Tongue (tissue), 3 donors: ENCODE measurements at places on chromosomes 5 and 9. TPM values are rescaled to one million over a fixed set of nuclear protein-coding genes. Genes with fewer than 3 reads are reported as not detected.
A peak's percentile ranks its signal among the peaks of the same experiment; 100 is the strongest.

GLIPR2 gene
- 49.3 TPM for total RNA-seq

LCN15 gene
- not detected for total RNA-seq

PCDHB2 gene
- total RNA-seq: 4.4 TPM

FOCAD gene
- total RNA-seq: 69.5 TPM

RAI14 gene
- total RNA-seq: 42.6 TPM

DMRT3 gene
- not detected for total RNA-seq

IL33 gene
- total RNA-seq: 21.3 TPM

ADAMTS12 gene
- total RNA-seq: 28.7 TPM

LCN1 gene
- 373 TPM for total RNA-seq

ACTL7B gene
- total RNA-seq: not detected

SLC23A1 gene
- total RNA-seq: not detected

ANKRD34B gene
- not detected for total RNA-seq

TRIM52 gene
- total RNA-seq: 8.0 TPM

- DNase-seq: no peak
Observed at GRCh38 chr5:142601432-142601831, 84.5 kb downstream of the FGF1 start.

DNA sequence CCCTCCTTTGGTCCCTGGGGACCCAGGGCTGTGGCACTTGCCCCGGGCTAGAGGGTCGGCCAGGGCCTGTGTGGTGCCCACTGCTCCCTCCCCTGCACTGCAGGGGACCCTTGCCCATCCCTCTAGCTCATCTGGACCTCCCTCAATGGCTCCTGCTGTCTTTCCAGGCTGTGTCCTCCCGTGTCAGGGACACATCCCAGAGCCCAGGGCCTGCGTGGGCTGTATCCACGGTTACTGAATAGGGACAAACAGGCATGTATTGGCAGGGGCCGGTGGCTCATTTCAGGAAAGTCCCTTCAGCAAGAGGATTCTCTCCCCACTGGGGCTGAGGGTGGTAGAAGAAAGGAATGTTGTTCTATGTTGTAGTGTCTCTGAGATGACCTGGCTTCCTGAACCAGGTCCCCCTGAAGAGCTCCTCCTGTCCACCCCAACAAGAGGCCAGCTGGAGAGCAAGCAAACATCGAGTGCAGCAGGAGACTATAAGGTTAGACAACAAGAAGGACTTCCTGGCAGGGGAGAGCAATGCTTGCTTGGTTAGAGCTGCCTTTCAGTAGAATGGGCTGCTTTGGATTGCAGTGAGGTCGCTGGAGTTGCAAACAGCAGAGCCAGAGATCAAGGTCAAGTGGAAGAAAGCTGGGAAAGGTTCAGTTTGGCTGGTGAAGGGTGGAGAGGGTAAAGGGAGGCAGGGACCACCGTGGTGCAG, 1.0 kb upstream of the CRB2 start:
- DNase-seq: no peak

DNA sequence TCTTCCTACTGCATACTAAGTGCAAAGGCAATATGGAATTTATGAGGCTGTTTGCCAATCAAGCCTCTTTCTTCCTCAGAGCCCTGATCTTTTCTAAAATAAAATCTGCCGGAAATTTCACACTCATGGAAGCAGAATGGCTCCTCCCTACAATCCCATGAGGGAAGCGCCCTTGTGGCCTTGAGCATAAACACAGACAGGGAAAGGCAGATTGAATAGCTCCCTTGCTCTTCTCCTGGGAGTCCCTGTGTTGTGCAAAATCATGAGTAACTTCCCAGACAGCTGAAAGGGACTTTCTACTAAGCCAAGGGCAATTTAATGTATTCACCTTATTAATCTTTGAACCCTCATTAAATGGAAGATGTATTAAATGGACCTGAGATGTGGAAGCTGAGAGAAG, 226.1 kb upstream of the PIK3R1 start:
- DNase-seq: no peak

DNA sequence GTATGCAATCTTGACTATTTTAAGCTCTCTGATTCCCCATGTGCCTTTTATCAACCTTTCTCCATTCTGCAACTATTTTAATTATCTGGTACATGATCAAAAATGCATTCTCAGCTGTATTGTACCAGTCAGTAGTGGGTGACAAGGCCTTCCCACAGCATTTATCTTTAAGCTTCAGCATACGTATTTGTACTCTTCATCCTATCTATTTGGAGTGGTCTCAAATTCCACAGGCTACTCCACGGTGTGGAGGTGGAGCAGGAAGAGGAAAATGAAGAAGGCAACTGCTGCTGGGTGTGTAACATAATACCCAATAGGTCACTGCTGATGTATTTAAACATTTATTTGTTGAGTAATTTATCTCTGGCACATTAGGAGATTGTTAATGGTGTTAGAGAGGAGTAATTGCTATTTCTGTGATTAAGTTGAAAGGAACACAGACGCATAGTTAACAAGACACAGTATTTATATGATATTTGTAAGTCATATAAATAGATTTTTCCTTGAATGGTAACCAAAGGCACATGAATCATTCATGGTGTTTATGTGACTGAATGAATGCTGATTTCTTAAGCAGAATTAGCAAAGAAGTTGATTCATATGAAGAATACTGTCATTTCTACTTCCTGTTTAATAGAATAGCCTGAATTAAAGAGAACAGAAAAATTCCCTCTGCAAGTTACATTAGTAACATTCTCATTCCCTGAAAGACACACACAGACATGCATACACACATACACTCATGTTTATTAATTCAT, 153.8 kb upstream of the NR3C1 start:
- peak; percentile 48 for DNase-seq

DNA sequence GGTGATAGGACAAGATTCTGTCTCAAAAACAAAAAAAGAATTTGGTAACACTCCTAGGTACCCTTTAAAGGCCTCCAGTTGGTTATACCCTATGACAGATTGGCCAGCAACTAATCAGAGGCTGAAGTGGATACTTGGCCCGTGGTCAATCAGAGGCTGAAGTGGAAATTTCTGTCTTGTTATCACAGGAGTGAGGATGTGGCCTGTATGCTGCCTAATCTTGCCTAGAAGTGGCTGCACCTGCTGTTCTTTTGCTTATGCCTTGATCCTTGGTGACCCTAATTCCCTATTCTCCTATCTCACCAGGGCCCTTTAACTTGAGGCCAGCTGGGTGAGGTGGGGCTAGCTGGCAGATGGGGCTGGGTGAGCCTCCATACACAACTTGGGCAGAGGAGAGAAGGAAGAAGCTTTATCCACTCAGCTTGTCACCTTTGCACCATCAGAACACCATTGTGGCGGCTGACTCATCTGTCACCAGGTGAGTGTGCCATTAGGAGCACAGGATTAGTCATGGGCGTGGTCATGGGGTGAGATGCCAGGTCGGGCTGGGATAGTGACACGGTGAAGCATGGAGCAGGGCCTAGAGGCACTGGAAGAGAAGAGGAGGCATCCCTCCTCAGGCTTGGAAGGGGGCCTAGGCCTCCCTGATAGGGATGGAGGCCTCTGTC, 41.5 kb downstream of the SAR1B start:
- no peak for DNase-seq

GRCh38 chr5:115423051-115423450, 121.5 kb downstream of the FEM1C start:
- no peak for DNase-seq

DNA sequence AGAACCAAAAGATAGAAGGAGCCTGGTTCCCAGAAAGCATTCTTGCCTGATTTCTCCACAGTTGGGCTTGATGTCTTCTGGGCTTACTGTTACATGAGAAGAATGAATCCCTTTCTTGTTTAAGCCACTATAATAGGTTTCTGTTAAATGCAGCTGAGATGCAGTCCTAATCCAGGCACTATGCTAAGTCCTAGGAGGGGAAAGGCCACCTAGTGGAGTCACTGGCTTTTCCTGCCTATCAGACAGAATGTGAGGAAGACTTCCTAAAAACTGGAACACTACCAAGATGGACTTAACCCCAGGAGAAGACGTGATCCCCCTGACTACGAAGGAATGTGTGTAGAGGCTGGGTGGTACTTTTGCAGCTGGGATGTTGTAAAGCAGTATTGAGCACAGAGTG, 34.3 kb upstream of the FSD1L start:
- DNase-seq: peak; percentile 38

- DNase-seq: peak; percentile 50
Observed at GRCh38 chr9:101387871-101388506, 3.2 kb upstream of the BAAT start.

GRCh38 chr5:130034566-130035210, 130.4 kb downstream of the CHSY3 start:
- no peak for DNase-seq

DNA sequence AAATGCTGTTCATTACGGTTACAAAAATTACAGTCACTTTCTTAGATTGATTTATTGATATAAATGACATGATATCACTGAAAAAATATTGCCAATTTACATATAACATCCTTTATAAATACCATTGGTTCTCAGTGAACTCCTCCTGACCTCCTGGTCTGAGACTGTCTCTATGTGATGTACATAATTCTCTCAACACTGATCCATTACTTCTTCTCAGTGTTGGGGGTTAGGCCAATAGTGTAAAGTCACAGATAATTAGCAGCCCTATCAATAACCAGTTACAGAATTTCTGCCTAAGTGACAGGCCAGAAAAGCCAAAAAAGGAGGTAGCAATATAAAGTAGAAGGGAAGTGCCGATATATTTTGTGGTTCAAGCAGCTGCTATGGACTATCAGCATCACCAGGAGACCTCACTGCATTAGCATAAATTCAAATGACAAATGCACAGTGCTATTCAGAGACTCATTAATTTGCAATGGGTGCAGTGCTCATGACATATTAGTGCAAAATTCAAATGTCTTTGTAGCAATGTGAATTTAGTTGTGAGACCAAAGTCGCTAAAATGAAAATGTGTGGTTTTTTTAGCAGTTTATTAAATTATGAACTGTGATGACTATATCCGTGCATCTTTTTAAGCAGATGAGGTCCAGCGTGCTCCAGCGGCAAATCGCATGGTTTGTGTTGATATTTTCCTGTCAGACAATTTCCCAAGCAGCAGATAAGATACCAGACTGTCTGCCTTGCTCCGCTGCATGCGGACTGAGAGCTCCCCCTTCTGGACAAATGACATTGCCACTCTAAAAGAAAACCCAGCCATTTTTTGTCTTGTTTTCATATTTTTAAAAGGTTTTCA, 144.6 kb downstream of the CETN3 start:
- DNase-seq: peak; percentile 89

DNA sequence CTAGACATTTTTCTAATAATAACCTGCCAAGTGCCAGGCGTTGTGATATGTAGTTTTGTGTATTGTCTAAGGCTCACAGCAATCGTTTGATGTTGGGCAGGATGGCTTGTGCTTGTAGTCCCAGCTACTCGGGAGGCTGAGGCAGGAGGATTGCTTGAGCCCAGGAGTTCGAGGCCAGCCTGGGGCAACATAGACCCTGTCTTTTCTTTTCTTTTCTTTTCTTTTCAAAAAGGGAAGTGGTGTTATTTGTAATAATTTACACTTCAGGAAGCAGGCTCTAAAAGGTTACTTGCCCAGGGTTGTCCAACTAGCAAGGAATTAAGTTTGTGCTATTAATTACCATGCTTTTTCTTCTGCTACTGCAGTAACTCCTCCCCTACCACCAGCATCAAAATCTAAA, 3.2 kb downstream of the ZNF131 start:
- DNase-seq: no peak

DNA sequence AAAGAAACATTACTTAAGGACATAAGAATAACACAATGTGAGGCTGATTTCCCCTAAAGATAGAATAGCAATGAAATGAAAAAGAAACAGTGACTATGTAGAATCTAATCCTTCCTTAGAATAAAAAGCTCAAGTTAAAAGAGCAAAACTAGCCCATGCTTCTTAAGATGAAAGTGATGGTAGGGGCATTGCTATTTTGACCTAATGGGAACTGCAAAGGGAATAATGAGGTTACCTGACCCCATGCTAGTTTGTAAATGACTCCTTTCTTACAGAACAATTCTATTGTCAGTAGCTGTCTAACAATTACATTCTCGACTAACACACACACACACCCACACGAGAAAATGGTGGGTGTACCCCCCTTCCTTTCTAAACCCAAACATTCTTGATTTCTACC, 575.8 kb downstream of the CSNK1G3 start:
- DNase-seq: no peak

- no peak for DNase-seq
Observed at GRCh38 chr9:123490688-123491087, 134.7 kb downstream of the CRB2 start.

GRCh38 chr5:161314033-161314432, 232.5 kb downstream of the GABRB2 start:
- DNase-seq: no peak

GRCh38 chr5:72203251-72203845, 96.1 kb downstream of the MAP1B start:
- DNase-seq: no peak

DNA sequence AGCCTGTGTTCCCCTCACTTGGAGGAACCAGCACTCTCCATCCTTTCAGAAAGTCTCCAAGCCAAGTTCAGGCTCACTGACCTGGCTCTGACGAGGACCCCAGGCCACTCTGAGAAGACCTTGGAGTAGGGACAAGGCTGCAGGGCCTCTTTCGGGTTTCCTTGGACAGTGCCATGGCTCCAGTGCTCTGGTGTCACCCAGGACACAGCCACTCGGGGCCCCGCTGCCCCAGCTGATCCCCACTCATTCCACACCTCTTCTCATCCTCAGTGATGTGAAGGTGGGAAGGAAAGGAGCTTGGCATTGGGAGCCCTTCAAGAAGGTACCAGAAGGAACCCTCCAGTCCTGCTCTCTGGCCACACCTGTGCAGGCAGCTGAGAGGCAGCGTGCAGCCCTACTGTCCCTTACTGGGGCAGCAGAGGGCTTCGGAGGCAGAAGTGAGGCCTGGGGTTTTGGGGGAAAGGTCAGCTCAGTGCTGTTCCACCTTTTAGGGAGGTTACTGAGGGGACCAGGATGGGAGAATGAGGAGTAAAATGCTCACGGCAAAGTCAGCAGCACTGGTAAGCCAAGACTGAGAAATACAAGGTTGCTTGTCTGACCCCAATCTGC, 4.7 kb upstream of the NUP214 start:
- no peak for DNase-seq

DNA sequence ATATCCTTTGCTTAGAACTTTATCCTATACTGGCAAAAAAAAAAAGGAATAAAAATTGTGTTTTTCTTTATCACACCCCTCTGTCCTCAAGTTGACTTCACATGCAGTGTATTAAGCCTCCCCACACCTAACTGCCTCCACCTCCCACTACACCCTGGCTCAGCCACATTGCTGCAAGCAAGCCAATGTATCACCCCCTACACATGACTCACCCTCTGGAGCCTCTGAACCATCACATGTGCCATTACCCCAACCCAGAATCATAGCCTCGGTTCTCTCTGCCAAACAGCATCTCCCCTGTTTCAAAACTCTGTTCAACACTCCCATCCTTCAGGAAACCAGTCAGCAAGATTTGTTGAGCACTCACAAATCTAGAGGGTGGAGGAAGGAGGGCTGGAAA, 209.0 kb downstream of the CWC27 start:
- no peak for DNase-seq

GRCh38 chr5:154138701-154139100, 51.8 kb upstream of the GALNT10 start:
- peak; percentile 57 for DNase-seq

GRCh38 chr5:140977003-140977402, 10.7 kb downstream of the PCDHAC2 start:
- peak; percentile 74 for DNase-seq
